Femur (tissue), 1 donor: ENCODE measurements at places on chromosomes 6 and 20.

- peak; percentile 24 for DNase-seq
Observed at GRCh38 chr20:43590036-43590391, 723 bp upstream of the IFT52 start.

- no peak for DNase-seq
Observed at GRCh38 chr6:54710456-54710855, 136.1 kb upstream of the FAM83B start.

DNA sequence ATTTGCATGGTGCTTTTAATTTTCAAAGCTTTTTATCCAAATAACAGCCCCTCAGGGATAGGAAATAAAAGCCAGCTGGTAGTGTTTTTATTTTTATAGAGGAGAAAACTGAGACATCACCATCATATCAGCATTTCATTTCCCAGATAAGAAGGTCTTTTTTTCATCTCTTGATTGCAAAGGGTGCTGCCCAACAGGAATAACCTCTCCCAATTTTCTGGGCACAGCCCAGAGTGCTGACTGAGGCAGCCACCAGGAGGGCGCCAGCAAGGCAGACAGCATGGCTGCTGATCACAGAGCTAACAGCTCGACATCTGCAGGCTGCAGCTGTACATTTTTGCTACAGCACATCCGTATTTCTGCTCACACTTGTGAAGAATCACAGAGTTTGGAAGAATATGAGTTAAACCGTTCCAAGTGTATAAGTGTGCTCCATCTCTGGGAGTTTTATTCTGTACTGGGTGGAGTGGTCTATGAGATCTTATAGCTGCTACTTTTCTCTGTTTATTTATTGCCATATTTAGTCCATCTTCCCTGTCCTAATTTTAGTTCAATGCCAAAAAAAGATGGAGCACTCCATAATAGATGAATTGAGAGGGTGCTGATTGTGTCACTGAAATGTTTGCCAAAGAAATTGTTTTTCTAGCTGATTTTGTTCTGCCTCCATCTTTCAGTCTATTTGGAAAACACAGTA, 85.5 kb upstream of the C20orf144 start:
- peak; percentile 59 for DNase-seq

GRCh38 chr6:46612645-46613044, 40.0 kb downstream of the CYP39A1 start:
- no peak for DNase-seq

- no peak for DNase-seq
Observed at GRCh38 chr6:3414327-3415081, 42.3 kb downstream of the SLC22A23 start.

GRCh38 chr6:145704143-145704781, 31.1 kb downstream of the EPM2A start:
- DNase-seq = no peak

GRCh38 chr6:41050536-41050935, 2.5 kb upstream of the APOBEC2 start:
- no peak for DNase-seq

- peak; percentile 82 for DNase-seq
Observed at GRCh38 chr20:51022803-51023616, at the start of gene KCNG1. Gene KCNG1 (minus strand): TSS chr20:51023107. CDS start chr20:51010338, 12,769 bp downstream.

DNA sequence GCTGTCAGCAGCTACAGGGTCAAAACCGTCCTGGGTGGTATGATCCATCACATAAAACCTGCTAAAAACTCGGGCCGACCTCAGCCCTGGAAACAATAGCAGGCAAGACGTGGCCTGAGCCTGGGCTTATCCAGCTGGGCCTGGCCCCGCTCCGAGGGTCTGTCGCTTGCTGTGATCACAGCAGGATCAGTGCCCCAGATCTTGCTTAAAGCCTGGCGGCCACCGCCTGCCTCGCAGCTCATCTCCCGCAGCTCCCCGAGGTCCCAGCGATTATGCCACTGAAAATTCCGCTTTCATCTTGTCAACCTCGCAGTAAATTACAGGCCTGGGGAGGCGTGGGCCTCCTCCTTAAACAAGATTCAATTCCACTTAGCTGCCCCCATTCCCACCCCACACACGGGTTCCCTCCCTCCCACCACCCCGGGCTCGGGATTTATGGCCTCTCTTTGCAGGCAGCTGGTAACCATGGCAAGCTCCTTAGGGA, 40.1 kb downstream of the CDH22 start:
- no peak for DNase-seq

DNA sequence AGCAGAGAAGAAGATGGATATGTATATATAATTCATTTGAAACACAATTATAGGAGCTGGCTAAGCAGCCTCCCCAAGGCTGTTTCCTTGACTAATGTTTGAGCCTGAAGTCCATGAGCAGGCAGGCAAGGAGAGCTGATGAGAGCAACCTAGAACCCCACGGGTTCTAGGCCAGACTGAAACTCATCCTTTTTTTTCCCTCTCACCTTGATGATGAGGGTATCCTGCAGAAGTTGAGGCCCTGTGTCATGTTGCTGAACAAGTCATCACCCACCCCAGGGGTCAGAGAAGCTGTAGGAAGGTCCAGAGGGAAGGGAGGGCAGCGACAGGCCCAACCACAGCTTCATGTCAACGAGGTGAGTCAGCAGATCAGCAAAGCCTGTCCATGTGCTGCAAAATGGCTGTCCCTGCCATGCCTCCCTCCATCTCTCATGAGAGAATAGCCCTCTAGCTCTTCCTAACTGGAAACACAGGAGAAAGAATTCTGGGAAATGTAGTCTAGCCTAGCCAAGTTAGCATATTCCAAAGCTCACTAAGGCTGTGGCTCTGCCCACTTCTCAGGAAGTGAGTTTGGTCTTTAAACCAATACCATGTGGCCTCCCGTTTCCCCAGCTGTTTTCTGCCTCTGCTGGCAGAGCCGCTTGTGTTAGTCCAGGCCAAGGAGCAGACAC, 91.3 kb upstream of the DTNBP1 start:
- DNase-seq = no peak

DNA sequence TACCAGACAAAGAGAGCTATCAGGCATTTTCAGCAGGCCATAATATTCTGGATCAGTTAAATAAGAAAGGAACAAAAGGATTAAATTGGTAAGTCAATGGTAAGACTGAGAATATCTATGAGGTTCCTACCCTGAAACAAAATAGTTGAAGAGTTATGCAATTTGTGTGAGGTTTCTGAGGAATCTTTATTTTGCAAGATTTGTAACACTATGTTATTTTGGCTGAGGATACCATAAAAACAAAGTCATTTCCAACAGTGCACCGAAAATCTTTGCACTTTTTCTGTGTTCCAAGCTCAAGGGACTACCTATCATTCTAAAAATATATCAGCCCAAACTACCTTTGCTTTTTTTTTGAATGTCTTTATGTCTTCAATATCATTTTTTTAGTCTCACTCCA, 383.3 kb upstream of the CITED2 start:
- DNase-seq = no peak

DNA sequence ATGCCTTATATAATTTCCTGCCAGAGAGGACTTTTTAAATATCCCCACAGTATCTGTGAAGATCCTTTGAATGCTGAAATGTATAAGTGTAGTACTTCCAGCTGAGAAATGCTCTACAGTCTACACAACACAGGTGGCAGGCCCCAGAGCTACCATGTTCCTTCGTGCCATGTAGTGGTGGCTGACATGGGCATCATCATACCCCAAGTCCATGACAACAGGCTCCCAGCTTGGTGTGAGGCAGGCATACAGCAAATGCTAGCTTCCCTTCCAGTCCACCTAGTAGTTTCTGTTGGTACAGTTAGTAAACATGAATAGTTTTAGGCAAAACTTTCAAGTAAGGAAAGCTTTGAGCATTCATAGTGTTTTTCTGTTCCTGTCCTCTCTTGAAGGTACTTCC, 61.2 kb upstream of the EMILIN3 start:
- no peak for DNase-seq

GRCh38 chr20:41748051-41748450, 129.9 kb upstream of the CHD6 start:
- DNase-seq = no peak

DNA sequence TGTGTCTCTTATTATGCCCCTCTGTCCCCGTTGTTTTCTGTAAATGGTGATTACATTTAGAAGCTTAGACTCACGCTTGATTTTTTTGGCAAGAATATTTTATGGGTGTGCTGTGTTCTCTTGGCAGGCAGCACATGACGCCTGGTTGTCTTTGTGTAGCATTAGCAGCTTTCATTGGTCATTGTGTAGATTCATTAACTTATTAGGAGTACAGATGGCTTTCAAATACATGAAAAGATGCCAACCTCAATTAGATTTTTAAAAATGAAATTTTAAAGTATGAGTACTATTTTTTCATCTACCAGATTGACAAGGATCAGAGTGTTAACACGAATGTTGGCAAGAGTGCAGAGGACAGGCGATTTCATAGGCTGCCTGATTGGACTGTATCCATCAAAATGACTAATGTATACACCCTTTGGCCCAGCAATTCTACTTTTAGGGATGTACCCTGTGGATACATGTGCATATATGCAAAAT, 15.2 kb downstream of the COX4I2 start:
- no peak for DNase-seq

GRCh38 chr20:9626357-9626756, 112.0 kb downstream of the LAMP5 start:
- DNase-seq = no peak

GRCh38 chr20:44644667-44645131, 6.8 kb downstream of the ADA start:
- DNase-seq = no peak

- DNase-seq = no peak
Observed at GRCh38 chr20:47762699-47763268, 22.5 kb downstream of the SULF2 start.

DNA sequence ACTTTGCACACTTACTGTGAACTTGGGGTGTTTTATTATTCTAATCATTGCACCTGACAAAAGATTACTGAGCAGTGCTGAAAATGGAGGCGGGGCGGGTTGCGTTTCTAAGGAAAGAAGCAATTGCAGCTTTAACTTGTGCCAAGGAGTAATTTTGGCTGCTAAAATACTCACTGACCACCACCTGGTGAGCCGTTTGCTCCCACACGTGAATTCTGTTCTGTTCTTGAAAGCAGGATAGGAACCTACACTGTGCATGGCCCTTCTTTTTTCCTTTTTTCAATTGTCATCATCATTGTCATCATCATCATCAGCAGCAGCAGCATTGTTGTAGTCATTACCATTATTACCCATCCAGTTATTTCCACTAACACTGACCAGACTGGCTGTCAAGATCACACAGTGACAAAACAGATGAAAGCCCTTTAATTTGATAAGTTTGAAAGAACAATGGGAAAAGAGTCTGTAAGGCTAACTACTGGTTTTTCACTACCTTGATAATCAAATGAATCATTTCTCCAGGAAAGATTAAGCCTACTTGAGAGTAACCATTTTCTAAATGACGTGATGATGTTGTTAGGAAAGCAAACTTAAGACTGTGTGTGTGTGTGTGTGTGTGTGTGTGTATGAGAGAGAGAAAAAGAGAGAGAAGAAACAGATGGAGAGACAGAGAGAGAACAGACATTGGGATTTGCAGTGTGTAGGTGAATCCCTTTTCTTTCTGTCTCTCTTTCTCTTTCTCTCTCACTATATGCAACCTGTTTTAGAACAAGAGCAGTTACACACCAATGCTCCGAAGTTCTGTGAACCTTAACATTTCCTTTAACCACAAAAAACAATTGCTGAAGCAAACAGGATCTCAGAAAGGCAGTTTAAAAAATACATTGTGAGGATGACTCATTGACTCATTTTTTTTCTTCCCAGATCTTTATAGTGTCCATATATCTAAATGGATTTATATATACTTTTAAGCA, 3.8 kb downstream of the RIPOR2 start:
- DNase-seq = no peak

DNA sequence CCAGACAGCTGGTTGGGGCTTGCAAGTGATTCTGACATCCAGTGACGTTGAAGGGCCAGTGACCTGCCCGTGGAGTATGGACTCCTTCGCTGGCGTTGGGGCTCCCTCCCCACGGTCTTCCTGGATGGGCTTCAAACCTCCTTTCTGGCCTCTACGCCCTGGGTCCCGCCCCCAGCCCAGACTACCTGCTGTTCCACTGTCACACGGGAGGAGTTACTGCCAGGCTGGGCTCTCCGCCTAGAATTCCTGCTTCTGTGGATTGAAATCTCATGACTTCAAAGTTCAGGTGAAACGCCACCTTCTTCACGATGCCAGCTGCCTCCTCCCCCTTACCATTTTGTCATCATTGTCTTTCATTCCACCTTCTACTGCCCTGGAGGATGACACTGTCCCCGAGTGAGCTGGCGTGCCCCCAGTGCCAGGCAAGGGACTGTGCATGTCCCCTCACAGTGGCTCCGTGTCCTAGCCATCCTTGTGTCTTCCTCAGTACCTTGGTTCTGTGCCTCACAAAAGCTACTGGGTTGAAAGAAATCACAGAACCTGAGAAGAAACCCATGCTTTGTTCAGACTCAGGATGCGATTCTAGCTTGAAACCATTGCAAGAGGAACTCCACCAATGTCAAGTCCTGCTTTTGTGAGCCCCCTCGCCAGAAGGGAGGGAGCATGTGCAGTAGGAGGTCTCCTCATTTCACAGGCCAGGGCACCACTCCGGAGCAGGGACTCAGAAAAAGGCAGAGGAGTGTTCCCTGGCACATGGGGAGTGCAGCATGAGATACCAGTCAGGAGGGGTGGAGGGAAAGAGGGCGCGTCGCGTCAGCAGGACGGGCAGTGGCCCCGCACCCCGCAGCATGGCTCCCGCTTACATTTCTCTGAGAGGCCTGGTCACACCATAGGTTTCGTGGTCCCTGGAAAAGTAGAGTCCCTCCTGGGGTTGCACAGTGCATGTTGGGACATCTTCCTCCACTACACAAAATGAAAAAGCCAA, 11.0 kb upstream of the IRF4 start:
- DNase-seq = no peak

GRCh38 chr6:149061930-149062329, 255.6 kb upstream of the TAB2 start:
- no peak for DNase-seq

DNA sequence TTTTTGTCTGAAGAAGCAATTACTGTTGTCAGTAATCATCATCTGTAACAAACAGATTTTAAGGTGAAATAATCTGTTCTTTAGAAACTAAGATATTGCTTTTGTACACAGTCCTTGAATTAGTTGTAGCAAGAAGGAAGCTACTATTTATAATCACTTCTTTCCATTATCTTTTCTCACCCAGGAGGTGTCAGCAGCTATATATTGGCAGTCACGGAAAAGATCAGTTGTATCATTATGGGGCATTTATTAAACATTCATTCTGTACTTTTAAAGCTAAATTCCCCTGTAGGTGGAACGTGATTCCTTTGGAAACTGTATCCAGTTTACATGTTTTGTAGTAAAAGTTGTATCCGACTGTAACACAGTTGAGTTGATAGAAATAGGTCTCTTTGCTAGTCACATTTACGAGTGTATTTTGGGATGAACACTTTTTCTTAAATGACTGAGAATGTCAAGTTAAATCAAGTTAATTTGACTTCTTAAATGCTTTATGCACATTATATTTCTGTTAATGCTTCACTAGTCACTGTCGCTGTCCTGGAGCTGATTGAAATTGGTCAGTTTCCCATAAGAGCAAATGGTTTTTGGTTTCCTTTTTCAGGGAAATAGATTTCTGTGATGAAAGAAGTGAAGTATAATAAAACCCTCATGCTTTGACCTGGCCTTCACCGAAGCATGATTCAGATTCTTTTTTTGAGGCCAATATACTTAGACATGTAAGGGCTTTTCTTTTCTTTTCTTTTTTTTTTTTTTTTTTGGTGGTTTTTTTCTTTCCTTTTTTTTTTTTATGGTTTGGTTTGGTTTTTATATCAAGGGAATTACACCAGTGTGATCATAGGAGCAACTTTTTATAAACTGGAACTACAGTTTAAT, 5.1 kb downstream of the QKI start:
- DNase-seq = no peak
